Sciatic nerve (tissue), 2 donors: ENCODE measurements at places on chromosomes 5 and 9. TPM values are rescaled to one million over a fixed set of nuclear protein-coding genes. Genes with fewer than 3 reads are reported as not detected.

The GALNT12 gene
- 10.7 TPM for total RNA-seq

The MARCOL gene
- not detected for total RNA-seq

The SPINK6 gene
- total RNA-seq = not detected

The OBP2A gene
- total RNA-seq = not detected

The VLDLR gene
- total RNA-seq = 25.8 TPM

The GDNF gene
- not detected for total RNA-seq

The TMEM38B gene
- 9.5 TPM for total RNA-seq

The MARCHF11 gene
- not detected for total RNA-seq

The ACSL6 gene
- 3.3 TPM for total RNA-seq

The GFRA3 gene
- 17.7 TPM for total RNA-seq

The PTGES gene
- 23.3 TPM for total RNA-seq

The AK3 gene
- 56.4 TPM for total RNA-seq

The ADCY2 gene
- total RNA-seq = 10.0 TPM

The SH3TC2 gene
- total RNA-seq = 59.1 TPM

The ROPN1L gene
- 0.94 TPM for total RNA-seq

The TTC16 gene
- total RNA-seq = 0.13 TPM

The CNTNAP3 gene
- 10.5 TPM for total RNA-seq

The MLANA gene
- not detected for total RNA-seq

The PDE8B gene
- total RNA-seq = 3.6 TPM

The CBY3 gene
- total RNA-seq = not detected

The MELK gene
- 0.49 TPM for total RNA-seq

The C7 gene
- total RNA-seq = 37.4 TPM

The DNLZ gene
- 24.6 TPM for total RNA-seq

The C1QTNF2 gene
- 4.9 TPM for total RNA-seq

The IRX4 gene
- total RNA-seq = not detected

The NEUROG1 gene
- total RNA-seq = not detected

The CCDC183 gene
- 2.5 TPM for total RNA-seq

The CEP72 gene
- total RNA-seq = 7.5 TPM

The TOPORS gene
- total RNA-seq = 19.3 TPM

The ZNF608 gene
- 32.9 TPM for total RNA-seq

The ACTBL2 gene
- total RNA-seq = not detected

The BNC2 gene
- 196 TPM for total RNA-seq

The PCDHGB4 gene
- 9.0 TPM for total RNA-seq

The TMEM203 gene
- 25.6 TPM for total RNA-seq

The LHX2 gene
- total RNA-seq = not detected

The C9orf72 gene
- total RNA-seq = 23.2 TPM

The TAF1L gene
- not detected for total RNA-seq

The MTRR gene
- total RNA-seq = 45.6 TPM

The ABO gene
- 10.9 TPM for total RNA-seq

The IFNA13 gene
- total RNA-seq = not detected

The RAB24 gene
- 24.4 TPM for total RNA-seq

The SLC4A9 gene
- 0.18 TPM for total RNA-seq

The SMAD5 gene
- 114 TPM for total RNA-seq

The ZNF300 gene
- total RNA-seq = 6.2 TPM

The FOXD4L4 gene
- not detected for total RNA-seq

The RNF208 gene
- total RNA-seq = 10.6 TPM

The PCSK1 gene
- total RNA-seq = 0.09 TPM

The TMOD1 gene
- 25.3 TPM for total RNA-seq

The CXCL14 gene
- total RNA-seq = 184 TPM

The SLC36A2 gene
- total RNA-seq = 30.2 TPM

The MARCHF6 gene
- total RNA-seq = 174 TPM

The PROB1 gene
- total RNA-seq = 1.6 TPM

The LRRC19 gene
- not detected for total RNA-seq
